ENCODE measurements at places on chromosomes 2 and 18.

DNA sequence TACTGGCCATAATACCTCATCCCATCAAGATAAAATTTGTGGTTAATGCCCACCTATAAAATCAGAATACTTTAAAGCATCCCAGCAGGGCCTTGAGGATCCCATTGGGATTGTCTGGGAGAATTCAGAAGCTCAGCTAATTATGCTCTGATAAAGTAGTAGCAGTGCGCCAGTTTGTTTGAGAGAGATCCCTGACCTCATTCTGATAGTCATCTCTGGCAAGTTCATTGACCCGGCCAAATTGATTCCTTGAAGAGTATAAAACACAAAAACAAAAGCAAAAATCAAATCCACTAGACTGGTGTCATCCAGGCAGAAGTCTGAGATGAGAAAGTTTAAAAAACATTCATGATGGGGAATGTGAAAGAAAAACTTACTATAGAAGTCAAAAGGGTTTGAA is 14.1 kb downstream of the ABCG5 start:
- no peak for DNase-seq

- DNase-seq: no peak
Observed at GRCh38 chr2:241061275-241061674, 40.8 kb downstream of the MTERF4 start.

- no peak for DNase-seq
Observed at GRCh38 chr2:146481629-146482028, 1363.2 kb upstream of the ACVR2A start.

GRCh38 chr2:231288590-231288989 is 90.2 kb downstream of the ARMC9 start:
- DNase-seq: no peak

GRCh38 chr2:8298783-8299182 is 383.1 kb upstream of the ID2 start:
- no peak for DNase-seq

GRCh38 chr2:112777036-112777435 is 7.3 kb downstream of the IL1A start:
- no peak for DNase-seq

DNA sequence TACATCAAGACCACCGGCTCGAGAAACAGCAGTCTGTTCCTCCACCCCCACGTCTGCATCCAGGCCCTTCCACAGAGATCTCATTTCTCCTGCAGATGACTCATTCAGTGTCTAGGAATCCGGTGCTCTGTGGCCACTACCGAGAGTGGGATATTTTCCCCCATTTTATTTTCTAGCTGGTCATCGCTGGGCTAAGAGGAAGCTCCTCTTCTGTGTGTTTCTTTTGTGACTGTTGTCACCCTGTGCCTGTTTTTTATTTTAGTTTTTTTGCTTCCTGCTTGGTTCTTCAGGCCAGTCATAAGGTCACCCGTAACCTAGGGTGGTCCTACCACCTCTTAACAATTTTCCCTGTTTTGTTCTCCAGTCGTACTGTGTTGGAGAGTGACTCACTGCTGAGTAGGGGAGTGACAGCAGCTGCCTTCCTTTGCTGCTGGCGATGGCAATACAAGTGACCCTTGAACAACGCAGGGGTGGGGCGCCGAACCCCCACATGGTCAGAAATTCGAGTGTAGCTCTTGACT is 6.7 kb downstream of the RAMP1 start:
- no peak for DNase-seq

- DNase-seq: no peak
Observed at GRCh38 chr2:240687741-240688552, 3.7 kb upstream of the AQP12A start.

GRCh38 chr2:62265106-62265505 is 69.2 kb downstream of the B3GNT2 start:
- no peak for DNase-seq

GRCh38 chr2:235706506-235706905 is 212.7 kb downstream of the AGAP1 start:
- DNase-seq: no peak

DNA sequence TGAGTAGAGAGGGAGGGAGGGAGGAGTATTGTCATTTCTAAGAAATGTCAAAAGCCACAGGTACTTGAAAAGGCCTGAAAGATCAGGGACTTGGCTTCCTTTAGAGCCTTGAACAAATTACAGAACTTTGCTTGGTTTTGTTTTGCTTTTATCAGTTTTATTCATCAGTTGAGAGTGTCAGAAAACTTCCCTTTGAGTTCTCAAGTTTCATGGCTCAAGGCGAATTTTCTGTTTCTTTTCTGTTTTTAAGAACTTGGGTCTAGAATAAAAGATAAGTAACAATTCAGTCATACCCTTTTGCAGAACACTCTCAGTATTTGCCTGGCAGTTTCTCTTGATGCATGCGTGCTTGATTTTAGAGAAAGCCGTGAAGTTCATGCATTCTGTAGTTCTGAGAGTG is 531.9 kb downstream of the PARD3B start:
- no peak for DNase-seq

DNA sequence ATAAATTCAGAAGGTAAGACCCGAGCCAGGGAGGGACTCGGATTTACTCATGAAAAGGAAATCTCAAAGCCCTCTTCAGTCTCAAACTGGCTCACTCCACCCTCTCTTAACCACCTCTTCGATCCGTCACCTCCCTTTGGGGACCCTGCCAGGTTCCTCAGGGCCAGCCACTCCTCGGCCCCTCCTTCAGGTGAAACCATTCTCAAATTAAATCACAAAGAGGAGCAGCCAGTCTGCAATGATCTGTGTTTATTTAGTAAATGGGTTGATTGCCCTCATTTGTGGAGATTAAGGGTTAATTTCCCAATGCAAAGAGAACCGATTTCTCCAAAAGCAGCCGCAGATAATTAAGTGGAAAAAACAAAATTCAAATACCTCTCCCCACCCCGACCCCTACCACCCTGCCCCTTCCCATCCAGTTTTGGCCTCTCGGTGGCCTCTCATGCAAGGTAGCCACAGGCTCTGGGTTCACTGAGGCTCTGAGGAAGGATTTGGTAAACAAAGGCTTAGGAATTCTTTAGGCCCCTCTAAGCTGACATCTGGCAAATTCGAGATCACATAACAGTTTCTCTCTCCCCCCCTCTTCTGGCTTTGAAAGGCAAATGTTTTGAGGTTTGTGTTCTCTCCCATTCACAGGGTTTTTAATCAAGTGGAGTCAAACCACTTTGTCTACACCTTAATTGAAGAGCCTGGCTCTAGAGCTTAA is 10.3 kb upstream of the FZD7 start:
- no peak for DNase-seq

DNA sequence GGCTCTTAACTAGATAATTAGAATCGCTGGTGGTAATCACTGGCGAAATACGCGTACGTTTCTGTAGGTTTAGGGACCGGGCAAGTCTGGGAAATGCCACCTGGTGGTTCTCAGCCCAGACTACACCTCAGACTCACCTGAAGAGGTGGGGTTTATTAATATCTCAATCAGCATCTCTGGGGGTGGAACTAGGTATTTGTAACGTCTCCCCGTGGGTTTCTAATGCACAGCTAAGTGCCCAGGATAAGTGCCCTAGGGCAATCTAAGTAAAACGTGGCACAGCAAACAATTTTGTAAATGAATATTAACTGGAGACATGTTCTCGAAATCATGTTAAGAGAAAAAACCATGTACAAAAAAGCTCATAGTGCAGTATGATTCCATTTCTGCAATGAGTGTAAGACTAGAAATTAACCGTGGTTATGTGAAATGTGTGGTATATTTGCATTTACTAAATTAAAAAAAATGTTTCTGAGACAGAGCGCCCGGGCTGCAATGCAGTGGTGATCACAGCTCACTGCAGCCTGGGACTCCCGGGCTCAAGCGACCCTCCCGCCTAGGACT is 760 bp upstream of the CNOT11 start:
- no peak for DNase-seq

GRCh38 chr2:16727256-16727655 is 61.6 kb upstream of the CYRIA start:
- DNase-seq: no peak
